ENCODE measurements at places on chromosomes 7 and 10. TPM values are rescaled to one million over a fixed set of nuclear protein-coding genes. Genes with fewer than 3 reads are reported as not detected.

AKR1C3 gene
- polyA plus RNA-seq, result not detected

UCN3 gene
- not detected for polyA plus RNA-seq

DYNC1I1 gene
- polyA plus RNA-seq, result 0.86 TPM

PRSS37 gene
- not detected for polyA plus RNA-seq

DNA sequence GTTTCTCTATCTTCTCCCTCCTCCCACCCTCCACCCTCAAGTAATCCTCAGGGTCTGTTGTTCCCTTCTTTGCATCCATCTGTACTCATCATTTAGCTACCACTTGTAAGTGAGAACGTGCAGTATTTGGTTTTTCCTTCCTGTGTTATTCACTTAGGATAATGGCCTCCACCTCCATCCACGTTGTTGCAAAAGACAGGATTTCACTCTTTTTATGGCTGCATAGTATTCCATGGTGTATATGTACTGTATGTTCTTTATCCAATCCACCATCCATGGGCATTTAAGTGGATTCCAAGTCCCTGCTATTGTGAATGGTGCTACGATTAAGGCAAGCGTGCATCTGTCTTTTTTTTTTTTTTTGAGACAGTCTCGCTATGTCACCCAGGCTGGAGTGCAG, 72.4 kb downstream of the PROSER2 start:
- DNase-seq, result no peak

- no peak for DNase-seq
Observed at GRCh38 chr10:46515793-46516192, 40.7 kb downstream of the GPRIN2 start.

- DNase-seq, result no peak
Observed at GRCh38 chr10:127018298-127018650, 113.0 kb downstream of the DOCK1 start.

GRCh38 chr7:50473531-50473930, 23.4 kb upstream of the FIGNL1 start:
- DNase-seq, result no peak

DNA sequence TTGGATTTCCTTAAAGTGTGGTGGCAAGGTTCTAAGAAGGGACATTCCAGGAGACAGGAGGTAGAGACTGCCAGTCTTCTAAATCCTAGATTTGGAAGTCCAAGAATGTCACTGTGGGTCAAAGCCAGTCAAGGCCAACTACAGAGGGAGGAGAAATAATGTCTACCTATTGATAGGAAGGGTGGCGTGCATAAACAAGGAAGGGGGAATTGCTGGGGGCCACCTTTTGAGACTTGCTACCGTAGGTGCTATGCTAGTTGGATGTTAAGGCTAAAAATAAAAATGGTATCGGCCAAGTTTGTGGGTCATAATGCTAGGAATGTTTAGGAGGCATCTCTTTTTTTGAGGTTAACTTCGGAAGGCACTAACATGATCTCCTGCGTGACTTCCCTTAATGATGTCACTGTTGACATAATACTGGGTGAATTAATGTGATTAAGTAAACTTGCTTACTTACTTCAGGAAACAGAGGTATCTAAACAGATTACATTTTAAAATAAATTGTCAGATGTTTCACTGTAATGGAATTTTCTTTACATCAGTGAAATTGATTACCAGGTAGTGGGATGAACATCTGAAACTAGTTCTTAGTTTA, 4.8 kb downstream of the BTRC start:
- DNase-seq, result no peak

- DNase-seq, result no peak
Observed at GRCh38 chr7:158142657-158143056, 445.0 kb downstream of the PTPRN2 start.

DNA sequence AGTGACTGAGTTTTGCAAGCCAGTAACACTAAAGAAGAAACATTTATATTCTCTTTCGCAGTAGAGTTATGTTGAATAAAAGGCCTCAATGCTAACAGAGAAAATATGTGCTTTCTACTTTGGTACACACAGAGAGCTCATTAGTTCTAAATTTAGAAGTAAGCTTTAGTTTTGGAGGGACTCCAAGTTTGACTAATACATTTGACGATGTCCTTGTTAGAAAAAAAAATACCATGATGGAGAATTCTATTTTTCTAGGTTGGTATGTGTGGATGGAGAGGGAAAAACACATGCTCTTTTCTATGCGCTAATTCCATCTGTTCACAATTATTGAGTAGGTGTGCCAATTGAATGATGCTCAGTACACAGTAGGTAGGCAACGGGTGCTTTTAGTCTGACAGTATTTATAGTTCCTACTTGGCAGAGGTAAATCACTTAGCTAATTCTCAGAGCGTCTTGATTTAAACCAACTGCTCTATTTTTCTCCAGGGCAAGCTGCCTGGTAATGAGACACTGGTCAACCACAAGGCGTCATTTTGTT, 327.2 kb upstream of the AKR1E2 start:
- peak; percentile 70 for DNase-seq

DNA sequence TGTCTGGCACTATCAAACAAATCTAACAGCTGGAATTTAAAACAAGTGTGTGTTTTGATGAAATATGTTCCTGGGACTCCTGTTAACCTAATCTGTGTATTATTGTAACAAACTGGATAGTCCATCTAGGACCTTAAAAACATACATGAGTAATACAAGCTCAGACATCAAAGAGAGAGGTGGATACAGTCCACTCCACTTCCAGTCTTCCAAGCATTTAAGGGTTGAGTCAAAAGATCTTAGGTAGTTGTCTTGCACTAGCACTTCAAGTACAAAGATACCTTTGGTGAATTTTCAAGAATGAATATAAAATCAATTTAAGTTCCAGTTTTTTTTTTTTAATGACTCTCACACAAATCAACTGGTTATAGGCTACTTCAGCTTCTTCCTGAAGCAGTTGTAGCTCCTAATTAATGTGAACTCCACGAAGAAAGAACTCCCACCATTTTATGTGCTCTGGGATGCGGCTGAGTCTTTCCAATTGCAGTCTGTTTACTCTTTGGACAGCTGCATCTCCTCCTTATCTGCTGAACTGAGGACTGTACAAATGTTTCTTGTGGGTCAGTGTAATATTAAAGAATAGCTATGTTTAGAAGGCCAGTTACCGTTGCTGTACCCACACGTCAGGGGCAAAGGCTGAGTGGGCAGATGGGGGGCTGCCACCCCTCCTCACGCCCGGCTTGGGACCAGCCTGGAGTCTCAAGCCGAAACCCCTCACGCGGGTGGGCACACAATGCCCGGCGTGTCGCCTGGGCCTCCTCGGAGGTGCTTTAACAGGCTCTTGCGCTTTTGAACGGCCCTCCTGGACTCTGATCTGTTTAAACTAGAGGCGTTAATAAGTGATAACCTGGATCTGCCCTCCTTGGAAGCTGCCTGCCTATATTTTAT, 2.9 kb upstream of the IGF2BP3 start:
- DNase-seq, result no peak

DNA sequence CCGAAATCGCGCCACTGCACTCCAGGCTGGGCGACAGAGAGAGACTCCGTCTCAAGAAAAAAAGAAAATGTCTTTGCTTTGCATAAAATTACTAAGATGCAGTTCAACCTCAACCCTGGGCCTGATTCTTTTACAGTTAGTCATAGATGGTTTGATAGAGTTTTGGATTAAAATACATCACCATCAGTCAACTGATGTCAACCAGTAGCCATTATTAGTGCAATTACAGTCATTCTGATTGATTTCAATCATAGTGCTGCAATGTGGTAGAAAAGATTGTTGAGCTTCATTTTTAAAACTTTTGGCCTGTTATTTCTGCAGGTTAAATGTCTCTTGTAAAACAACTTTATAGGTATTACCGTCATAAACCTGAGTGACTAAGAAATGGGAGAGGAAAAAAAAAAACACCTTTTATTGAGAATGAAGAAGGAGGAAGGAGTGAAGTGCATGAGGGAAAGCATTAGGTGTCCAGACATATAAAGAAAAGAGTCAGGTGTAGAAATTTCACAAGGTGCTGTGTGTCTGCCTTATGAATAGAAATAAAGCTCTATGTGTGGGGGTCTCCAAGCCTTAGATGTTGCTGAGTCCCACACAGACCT, 150.6 kb downstream of the TRIL start:
- DNase-seq, result no peak

DNA sequence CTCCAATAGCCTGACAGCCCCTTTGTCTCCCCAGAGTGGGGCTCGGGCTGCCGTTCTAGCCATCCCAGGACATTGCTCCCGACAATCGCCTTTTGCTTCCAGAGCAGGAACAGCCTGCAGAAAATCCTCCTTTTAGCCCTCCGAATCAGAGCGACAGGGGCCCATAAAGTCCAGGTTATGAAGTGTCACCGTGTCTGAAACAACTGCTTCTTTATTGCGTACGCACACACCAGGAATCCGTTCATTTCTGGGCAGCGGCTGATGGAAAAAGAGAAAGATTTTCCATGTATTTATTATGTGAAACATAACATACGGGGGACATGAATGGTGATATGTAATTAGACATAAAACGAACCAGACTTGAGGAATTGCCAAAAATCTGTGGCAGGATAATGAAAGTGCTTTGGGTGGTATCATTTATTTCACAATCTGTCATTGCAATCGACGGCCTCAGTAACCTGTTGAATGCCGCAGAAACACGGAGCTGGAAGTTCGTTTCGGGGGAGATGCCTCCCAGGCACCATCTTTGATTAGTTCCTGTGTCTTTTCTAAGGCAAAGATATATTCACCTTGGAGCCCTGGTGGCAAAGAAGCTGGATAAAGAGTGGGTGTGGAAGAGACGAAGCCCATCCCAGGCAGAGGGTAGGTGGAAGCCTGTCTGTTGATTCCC, 48.1 kb downstream of the FAM241B start:
- DNase-seq, result peak; percentile 48

- DNase-seq, result no peak
Observed at GRCh38 chr7:103630318-103630717, 184.3 kb upstream of the SLC26A5 start.
